ENCODE measurements at places on chromosomes 16 and 17.

- DNase-seq, result no peak
These were observed 2.1 kb downstream of the CNP start for GRCh38 chr17:41968676-41969075.

DNA sequence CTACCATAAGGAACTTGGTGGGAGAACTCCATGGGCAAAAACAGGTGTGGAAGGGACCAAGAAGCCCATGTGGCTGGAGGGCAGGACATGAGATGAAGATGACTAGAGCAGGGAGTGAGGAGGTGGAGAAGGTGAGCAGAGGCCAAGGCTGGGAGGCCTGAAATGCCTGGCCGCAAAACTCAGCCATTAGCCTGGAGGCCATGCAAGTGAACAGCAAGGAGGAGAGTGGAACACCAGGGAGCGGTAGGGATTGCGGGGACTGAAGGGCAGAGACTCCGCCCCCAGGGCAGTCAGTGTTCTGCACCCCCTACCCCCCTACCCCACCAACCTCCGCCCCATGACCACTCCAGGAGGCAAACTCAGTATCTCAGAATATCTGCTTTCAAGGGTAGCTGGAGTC lies 17.0 kb downstream of the BCL7C start:
- DNase-seq, result no peak

GRCh38 chr17:76565728-76566612 lies 19.7 kb downstream of the ST6GALNAC2 start:
- no peak for DNase-seq

GRCh38 chr17:51258756-51259563 lies 889 bp downstream of the MBTD1 start:
- DNase-seq, result no peak

DNA sequence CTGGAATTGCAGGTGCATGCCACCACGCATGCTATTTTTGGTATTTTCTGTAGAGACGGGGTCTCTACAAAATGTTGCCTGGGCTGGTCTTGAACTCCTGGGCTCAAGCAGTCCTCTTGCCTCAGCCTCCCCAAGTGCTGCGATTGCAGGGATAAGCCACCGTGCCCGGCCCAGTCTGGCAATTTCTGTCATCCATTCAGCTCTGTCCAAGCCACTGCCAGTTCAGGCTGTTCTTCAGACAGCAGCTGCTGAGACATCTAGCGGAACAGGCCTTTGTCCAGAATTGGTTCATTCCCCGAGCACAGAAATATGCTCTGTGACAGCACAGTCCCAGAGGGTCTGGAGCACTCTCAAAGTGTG lies 5.4 kb downstream of the SLC47A1 start:
- DNase-seq, result no peak

GRCh38 chr16:70726892-70727361 lies 41.1 kb upstream of the MTSS2 start:
- no peak for DNase-seq

GRCh38 chr17:77316191-77316641 lies 175.4 kb downstream of the SEC14L1 start:
- no peak for DNase-seq

GRCh38 chr17:57970710-57971109 lies 15.5 kb upstream of the CUEDC1 start:
- DNase-seq, result no peak

DNA sequence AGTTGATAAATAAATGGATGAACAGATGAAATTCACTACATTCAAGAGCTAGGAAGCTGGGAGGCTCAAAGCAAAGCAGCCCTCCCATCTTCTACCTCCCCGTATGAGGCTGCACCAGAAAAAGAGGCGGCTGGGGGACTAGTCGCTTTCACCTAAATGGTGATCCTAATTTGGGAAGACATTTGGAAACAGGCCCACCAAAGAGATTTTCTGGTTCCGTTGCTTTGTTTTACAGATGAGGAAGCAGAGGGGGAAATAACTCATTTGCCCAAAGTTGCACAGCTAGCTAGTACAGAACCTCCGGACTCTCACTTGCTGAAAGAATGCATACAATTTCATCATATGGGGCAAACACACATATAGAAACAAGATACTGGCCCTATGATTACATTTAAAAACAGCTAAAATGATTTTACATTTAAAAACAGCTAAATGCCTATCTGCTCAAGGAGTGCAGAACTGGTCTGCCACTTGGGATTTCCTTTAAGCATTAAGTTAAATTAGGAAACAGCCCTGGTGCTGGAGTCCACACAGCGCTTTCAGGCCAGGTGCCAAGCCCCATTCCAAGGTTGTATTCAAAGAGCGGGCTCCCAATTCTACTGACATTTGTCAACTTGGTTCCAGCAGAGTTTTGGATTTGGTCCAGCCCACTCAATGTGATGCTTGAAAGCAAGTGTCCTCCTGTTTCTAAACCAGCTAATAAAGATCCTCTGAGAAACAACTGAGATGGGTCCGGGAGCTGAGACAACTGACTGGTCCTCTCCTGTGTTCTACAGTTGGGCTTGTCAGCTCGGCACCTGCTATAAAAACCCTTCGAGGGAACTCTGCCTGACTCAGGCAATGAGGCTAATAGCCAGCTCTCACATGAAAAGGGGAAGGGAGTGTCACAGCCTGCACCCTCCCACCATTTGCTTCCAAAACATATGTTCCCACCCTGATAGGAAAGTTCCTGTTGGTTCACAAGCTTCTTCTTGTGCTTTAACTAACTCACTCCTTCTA lies 11.7 kb downstream of the ERN1 start:
- peak; percentile 54 for DNase-seq

DNA sequence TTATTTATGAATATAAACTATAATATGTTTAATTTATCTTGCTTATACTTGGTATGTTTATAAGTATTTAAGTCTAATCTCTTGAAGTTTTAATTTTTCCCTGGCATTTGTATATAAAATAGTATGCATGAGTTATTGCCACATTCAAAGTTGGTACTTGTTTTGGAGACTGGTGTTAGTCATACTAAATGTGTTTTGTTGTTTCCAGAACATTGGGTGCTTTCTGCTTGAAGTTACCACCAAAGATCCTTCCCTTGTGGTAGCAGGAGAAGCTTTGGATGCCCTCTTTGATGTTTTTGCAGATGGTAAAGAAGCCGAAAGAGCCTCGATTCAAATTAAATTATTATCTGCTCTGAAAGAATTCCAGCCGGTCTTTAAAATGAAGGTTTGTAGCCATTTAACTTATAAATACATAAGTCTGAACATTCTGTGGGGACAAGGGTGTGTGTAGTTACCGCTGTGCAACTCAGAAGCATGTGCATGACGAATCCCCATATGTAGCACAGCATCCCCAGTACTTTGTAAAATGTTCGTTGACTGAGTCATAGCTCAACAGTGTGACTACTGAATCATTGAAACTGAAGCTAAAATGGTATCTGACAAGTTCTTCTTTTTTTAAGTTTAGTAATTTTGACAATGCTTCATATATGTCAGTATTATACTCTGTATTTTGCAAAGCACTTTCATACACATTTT lies 36.4 kb downstream of the HEATR3 start:
- no peak for DNase-seq

DNA sequence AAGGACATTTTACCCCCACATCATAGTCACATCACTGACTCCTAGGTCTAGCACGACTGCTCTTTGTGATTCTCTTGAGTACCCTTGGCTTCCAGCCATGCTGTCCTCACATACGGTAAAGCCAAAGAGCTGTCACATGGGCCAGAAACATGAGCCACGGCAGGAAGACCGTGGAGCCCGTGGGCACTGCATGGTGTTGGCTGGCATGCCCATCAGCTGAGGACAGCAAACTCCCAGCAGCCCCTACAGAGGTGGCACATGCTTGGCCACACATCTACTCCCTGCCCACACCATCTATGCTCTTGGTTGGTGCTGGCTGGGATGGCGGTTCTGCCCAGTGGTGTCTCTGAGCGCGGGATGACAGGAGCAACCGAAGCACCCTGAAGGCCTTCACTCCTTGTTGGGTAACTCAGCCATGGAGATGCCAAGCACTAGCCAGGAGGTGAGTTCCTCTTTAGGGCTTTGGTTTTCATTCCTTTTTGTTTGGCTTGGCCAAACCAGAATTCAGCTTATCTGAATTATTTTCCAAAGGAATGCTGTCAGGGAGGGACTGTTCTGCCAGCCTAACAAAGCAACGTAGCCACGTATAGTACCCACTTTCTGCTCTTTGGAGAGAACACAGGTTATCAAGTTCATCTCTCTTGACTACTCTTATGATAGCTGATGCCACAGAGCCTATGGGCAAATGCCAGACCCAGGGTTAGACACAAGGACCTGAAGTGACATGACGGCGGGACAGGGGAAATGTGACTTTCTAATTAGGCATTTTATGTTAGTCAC lies 10.0 kb downstream of the TNFAIP1 start:
- DNase-seq, result no peak

DNA sequence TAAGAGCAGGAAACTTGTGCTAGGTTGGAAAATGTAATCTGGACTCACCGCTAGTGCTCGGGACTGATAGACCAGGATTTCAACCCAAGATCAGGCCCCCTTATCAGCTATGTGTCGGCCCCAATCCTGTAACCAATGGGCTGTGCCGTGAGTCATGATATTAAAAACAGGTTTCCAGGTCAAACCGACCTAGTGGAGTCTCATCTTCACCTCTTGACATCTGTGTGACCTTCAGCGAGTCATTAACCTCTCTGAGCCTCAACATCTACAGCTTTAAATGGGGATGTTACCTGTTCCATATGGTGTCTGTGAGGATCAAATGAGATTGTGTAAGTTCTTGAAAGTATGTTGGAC lies 512 bp downstream of the PMM2 start:
- DNase-seq, result no peak

DNA sequence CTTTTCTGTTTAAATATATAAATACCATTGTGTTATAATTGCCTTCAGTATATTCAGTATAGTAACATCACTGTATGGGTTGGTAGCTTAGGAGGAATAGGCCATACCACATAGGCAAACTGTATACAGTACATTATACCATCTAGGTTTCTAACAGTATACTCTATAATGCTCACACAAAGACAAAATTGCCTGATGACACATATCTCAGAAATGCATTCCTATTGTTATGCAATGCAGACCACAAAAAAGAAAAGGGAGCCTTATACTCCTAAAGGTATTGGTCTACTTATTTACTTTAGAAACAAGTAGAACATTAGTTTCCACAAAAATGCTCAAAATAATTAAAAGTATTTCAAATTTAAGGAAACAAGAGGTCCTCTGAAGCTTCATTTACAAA lies 47.9 kb downstream of the SETD6 start:
- DNase-seq, result no peak

- no peak for DNase-seq
These were observed 20.5 kb upstream of the KLHL11 start for GRCh38 chr17:41885733-41886132.

GRCh38 chr17:62791235-62791734 lies 16.8 kb downstream of the MARCHF10 start:
- DNase-seq, result no peak

GRCh38 chr17:65193716-65194293 lies 56.6 kb downstream of the RGS9 start:
- no peak for DNase-seq

DNA sequence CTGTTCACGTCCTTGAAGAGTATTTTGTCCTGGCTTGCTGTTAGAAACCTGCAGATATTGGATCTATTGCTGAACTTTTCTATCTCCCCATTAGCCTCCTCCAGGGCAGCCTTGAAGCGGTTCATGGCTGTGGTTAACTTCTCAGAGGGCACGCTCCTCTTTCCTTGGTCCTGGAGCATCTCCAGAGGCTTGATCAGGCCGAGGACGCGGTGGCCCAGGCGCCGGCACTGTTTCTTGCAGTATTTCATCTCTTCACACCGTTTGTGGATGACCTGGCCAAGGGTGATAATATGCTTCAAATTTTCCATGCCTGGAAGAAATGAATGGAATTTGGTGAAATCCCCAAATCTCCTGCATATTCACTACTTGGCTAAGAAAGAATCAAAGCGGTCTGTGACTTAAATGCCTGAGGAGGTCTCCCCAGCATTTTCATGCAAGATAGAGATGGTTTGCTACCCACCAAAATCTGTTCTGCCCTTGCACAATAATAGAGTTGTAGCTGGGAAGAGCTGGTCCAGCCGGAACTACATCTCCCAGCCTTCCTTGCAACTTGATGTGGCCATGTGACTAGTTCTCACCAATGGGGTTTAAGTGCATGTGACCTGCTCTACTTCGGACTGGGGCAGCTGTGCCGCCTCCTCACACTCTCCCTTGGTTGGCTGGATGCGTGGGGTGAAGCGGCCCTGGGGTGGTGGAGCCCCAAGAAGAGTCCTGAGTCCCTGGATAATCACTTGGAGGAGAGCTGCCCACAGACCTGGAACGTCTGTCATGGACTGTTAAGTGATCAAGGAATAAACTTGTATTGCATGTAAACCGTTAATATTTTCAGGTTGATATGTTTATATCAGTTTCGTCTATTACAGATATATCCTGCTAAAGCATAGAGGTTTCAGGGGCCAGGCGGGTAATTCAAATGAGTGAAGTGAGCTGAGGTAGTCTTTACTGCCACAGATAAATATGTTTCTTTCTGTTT lies 4.9 kb downstream of the MLKL start:
- DNase-seq, result peak; percentile 87

GRCh38 chr17:32621612-32622312 lies 135.0 kb downstream of the CDK5R1 start:
- DNase-seq, result no peak

- DNase-seq, result no peak
These were observed 109.6 kb upstream of the GOT2 start for GRCh38 chr16:58843675-58844074.

GRCh38 chr17:82917699-82918345 lies 78.0 kb upstream of the ZNF750 start:
- no peak for DNase-seq

- no peak for DNase-seq
These were observed 5.4 kb downstream of the MYO1C start for GRCh38 chr17:1486802-1487695.

GRCh38 chr17:41748275-41748674 lies 13.8 kb upstream of the HAP1 start:
- no peak for DNase-seq

DNA sequence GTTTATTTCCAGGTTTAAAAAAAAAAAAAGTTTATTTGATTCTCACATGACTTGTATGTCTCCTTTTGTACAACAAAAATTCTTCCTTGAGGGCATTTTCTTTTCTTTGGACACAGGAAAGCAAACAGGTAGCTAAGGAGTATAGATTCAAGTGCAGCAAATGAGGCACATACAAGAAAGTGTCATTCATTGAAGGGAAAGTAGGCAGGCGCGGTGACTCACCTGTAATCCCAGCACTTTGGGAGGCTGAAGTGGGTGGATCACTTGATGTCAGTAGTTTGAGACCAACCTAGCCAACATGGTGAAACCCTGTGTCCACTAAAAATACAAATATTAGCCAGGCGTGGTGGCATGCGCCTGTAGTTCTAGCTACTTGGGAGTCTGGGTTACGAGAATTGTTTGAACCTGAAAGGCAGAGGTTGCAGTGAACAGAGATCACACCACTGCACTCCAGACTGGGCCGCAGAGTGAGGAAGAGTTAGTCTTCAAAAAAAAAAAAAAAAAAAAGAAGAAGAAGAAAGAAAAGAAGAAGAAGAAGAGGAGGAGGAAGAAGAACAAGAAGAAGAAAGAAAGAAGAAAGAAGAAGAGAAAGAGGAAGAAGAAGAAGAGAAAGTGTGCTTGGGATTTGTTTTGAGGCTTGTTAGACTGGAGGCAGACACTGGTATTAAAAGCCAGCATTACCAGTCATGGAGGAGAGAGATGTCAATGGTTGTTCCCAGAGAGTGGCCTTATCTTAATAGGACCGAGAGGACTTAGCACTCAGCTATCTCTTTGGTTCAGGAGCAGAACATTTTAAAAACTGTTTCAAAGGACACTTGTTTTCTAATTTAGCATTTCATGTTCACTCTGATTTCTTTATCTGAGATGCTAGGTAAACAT lies 19.7 kb downstream of the GINS3 start:
- DNase-seq, result no peak

GRCh38 chr16:60771138-60771537 lies 1265.1 kb downstream of the CDH8 start:
- no peak for DNase-seq

GRCh38 chr17:40433551-40434415 lies 9.5 kb upstream of the IGFBP4 start:
- DNase-seq, result no peak
